Neuronal stem cell (in vitro differentiated cells): ENCODE measurements at places on chromosomes 3 and 15.
A peak's percentile ranks its signal among the peaks of the same experiment; 100 is the strongest.

DNA sequence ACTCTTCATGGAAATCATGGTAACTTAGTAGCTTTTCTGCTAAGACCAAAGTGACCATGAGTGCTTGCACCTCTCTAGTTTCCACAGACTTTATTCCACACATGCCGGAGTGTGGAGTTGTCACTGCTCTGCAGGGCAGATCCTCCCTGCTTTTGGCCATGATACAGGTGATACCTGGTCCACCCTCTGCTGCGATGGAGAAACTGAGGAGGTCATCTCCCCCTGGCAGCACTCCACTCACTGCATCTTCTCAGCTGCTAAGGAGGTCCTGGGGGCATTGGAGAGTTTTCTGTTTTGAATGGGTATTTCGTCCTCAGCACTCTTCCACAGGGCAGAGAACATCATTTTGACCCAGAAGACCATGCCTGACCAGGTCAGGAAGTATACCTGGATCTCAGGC is 31.1 kb downstream of the RBM5 start:
- no peak for DNase-seq

GRCh38 chr3:127325629-127325961 is 37.7 kb upstream of the PRR20G start:
- DNase-seq = no peak

- no peak for DNase-seq
These were observed 962 bp downstream of the NMNAT3 start for GRCh38 chr3:139676632-139677387.

- DNase-seq = no peak
These were observed 205.0 kb downstream of the RPLP1 start for GRCh38 chr15:69657626-69658025.

GRCh38 chr3:46360907-46361306 is 7.0 kb downstream of the CCR2 start:
- no peak for DNase-seq

- DNase-seq = no peak
These were observed 28.5 kb downstream of the TSPAN3 start for GRCh38 chr15:77042245-77042919.

- no peak for DNase-seq
These were observed 32.2 kb upstream of the KLHL25 start for GRCh38 chr15:85826756-85827515.

DNA sequence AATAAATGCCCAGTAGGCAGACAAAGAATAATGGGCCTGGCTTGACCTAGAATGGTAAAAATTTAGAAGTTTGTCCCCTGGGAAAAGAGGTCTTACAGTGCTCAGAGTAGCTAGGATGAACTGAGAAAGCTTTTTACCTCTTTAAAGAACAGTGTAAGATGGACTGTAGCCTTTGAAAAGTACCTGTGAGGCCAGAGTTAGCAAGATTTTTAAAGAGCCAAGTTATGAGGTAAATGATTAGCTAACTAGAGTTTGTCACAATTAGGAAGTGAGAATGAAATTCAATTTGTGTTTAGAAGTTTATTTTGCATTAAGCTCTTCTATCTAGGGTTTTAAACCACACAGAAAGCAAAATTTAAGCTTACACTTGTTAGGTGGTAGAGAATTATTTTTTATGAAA is 480.9 kb downstream of the ZIC1 start:
- no peak for DNase-seq

GRCh38 chr15:89625716-89626115 is 29.6 kb downstream of the KIF7 start:
- no peak for DNase-seq

DNA sequence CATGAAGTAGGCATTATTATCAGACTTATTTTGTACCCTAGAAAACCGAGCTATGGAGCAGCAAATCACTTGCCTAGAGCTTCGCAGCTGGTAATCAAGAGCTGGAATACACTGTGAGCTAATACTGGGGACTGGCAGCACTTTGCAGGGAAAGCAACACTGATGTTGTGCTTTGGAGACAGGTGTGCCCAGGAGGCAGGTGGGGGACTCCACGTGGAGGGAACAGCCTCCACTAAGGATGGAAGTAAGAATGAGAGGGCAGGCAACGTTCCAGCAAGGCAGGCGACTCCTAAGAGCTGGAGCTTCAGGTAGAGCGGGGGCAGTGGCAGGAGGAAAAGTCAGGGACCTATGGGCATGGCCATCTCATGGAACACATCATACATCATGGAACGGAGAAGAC is 300.5 kb upstream of the IGF1R start:
- DNase-seq = no peak

DNA sequence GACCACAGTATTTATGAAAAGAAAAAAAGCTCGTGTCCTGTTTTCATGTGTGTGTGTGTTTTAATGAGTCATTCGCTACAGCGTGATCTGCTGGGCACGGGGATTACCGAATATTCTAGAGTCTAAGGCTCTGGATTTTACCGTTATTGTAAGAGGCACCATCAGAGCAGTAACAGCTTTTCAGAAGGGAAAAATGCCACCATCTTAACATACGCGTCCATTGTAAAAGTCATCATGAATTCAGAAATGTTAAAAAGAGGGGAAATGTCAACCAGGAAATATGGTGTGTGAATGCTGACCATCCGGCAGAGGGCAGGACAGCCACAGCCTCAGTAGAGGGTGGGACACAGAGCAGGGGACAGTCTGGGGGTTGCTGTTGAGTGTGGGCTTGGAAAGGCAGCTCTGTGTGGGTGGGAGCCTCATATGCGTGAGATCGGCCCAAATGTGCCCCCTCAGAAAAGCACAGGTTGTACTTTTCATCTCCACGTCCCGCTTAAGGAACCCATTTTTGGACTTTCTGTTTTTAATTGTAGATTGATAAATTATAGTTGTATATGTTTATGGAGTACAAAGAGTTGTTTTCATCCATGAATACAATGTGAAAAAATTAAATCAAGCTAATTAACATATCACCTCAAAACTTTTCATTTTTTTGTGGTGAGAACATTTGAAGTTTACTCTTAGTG is 69.6 kb downstream of the ASB7 start:
- no peak for DNase-seq

- no peak for DNase-seq
These were observed 12.6 kb downstream of the SLC24A1 start for GRCh38 chr15:65634356-65634755.

GRCh38 chr3:157582637-157582973 is 79.4 kb upstream of the VEPH1 start:
- DNase-seq = no peak

DNA sequence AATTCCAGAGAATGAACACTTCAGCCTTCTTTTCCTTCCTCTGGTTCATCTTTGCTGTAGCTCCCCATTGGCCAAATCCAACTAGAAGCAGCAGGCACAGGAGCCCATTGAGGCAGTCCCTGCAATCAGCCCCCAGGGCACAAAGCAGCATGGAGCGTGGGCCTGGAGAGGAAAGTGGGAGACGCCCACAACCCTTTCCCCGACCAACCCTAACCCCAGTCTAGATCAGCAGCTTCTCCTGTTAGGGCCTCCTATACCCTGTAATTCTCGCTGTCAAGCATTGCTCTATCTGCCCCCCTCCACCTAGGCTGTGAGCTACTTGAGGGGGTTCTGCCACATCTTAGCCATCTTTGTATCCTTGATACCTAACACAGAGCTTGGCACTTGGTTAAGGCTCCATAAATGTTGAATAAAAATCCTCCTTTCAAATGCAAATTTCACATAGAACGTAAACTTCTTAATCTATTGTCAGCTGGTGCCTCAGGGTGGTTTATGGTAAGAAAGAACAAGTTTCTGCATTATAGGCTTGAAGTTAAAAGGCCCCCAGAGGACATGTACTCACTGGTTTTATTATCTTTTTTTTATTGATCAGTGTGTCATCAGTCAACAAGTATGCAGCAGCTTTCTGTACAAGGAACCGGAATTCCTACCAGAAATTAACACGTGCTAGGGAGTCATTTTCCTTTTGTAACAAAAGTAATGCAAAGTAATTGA is 97.9 kb upstream of the PFN2 start:
- no peak for DNase-seq

DNA sequence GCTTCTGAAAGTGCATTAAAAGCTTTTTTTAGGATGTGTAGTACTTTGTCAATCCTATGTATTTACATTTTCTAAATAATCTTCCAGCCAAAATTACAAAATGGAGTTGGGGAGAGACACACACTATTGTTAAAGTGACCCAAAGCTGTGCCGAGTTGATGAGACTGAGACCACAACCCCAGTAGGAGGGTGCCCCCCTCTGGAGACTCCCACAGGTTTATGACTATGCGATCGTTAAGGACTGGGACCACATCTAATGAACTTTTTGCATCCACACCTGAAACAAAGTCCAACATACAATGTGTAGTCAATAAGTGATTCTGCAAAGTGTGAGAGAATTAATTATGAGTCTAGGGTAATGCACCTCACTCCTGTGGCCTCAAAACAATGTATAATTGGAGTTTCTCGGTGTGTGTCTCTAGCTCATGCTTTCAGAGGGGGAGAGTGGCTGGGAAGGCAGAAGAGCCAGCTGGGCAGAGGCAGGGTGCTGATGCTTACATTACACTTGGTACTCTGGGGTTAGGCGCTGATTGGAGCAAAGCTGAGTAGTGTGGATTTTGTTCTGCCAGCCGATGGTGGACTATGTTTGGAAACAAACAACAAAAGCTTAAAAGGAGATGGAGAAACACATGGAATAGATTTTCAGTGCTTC is 102.8 kb downstream of the KCNH8 start:
- DNase-seq = no peak

- DNase-seq = no peak
These were observed 10.8 kb downstream of the SHISA5 start for GRCh38 chr3:48493203-48493501.

- peak; percentile 76 for DNase-seq
These were observed 18.7 kb upstream of the HDAC11 start for GRCh38 chr3:13461169-13462124.

GRCh38 chr15:55254916-55255679 is 34.5 kb downstream of the RAB27A start:
- DNase-seq = no peak

GRCh38 chr3:11826628-11827265 is 19.9 kb downstream of the TAMM41 start:
- DNase-seq = no peak

DNA sequence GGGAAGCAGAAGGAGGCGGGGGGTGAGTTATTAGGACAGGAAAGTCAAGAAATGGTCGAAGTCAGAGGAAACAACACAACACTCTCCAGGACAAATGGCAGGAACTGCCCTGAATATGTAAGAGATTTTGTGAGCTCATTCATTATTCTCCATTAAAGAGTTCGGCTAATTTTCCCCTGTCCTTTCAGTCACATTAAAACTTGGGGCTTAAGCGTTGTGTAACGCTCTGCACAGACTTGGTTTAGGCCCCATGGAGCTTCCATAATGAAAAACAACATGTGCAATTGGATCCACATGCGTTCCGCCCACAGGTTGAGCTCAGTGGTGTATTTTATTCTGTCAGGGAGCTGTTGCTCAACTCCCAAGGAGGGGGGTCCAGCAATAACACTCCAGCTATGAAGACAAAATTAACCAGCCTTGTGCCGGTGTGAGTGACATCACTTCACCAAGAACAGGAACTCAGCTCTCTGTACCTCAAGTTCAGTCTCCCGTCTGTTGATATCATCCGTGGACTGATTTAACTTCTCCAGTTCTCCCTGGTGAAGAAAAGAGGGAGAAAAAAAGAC is 2.3 kb downstream of the SH3BP5 start:
- no peak for DNase-seq

- no peak for DNase-seq
These were observed 723.5 kb upstream of the SGO1 start for GRCh38 chr3:20909511-20909910.

DNA sequence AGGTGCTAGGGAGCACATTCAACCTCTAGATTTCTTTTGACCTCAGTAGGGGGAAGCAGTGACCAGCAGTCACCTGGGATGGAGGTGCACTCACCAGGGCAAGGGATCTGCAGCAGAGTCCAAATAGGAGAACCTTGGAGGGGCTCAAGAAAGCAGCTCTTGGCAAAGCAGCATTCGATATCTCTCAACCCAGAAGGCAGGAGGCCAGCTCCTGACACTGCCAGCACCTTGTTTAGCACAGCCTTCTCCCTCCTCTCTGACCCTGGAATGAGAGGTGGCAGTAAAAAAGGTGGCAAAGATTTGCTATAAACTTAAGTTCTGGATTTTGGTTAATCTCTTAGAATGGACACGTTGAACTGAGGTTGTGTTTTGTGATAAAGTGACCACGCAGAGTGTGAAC is 107.9 kb downstream of the AQP9 start:
- no peak for DNase-seq

DNA sequence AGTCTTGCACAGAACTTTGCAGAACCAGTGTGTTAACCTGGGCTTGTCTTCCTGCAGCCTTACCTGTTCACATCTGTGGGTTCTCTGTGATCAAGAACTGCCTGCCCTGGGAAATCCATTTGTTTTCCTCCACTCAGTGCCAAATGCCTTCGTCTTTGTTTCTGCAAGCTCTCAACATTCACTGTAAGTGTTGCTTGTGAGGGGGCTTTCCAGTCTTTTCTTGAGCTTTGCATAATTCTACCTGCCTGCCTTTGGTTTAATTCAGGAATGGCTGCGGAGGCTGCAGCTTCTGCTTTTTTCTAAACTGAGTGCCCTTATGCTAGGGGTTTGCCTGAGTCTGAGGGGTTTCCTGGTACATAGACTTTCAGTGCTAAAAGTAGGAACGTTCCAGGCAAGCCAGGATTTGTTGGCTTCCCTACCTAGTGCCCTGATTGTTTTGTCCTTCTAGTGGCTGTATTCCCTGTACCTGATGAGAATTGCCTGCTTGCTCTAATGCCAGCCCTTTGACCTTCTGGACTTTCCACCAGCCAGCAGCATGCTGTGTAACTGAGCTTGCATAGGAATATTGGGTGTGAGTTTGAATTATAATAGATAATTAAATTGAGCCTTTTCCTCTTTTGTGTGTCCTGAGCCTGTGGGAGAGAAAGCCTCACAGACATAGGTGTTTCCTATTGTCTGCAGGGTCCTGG is 96.6 kb upstream of the CLSTN2 start:
- DNase-seq = no peak

- DNase-seq = no peak
These were observed 14.9 kb upstream of the RPN1 start for GRCh38 chr3:128665362-128666021.

- DNase-seq = no peak
These were observed 18.2 kb downstream of the ZNF592 start for GRCh38 chr15:84766461-84767035.

DNA sequence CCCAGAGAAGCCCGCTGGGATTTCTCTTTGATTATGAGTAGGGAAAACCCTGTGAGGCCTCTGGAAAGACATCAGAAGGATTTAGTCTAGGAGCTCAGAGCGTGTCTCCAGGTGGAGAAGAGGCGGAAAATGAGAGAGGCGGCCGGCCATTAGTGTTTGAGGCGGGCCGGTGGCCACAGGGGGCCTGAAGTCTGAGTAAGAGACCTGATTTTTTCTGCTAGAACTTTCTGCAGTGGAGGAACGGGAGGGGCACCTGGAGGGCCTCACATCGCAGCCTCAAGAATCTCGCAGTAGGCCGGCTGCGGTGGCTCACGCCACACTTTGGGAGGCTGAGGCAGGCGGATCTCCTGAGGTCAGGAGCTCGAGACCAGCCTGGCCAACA is 28.5 kb downstream of the KLHDC8B start:
- no peak for DNase-seq
